Upper lobe of left lung (tissue), 6 donors: ENCODE measurements at places on chromosomes 1 and 21.

DNA sequence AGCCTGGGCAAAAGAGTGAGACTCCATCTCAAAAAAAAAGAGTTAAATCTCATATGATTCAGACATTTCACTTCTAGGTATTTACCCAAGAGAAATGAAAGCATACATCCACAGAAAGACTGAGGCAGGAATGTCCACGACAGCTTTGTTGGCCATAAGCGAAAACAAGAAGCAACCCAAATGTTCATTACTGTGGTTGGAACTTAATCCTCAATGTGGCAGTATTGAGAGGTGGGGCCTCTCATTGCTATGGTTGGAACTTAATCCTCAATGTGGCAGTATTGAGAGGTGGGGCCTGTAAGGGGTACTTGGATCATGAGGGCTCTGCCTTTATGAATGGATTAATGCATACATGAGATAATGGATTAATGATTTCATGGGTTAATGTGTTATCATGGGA lies 15.2 kb downstream of the C21orf58 start:
- no peak for DNase-seq

GRCh38 chr1:115654125-115654524 lies 12.4 kb downstream of the VANGL1 start:
- DNase-seq, result no peak

- no peak for DNase-seq
Measured at GRCh38 chr1:70745199-70745598, 302.4 kb downstream of the PTGER3 start.

DNA sequence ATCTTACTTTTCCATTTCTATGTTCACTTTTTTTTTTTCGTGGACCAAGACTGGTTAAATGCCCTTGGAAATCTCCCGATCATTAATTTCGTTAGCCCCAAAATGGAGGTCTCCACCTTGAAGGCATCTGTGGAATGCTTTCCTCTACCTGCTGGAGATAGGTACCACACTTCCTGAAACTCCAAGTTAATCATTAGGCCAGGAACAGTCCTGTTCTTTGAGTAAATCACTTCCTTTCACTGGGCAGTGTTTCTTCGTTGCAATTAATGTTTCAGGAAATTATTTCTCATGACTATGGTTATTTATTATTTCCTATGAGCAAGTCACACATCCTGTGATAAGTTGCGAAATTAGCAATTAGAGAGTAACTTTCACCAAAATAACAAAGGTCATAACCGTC lies 225.2 kb upstream of the LYPLAL1 start:
- no peak for DNase-seq

DNA sequence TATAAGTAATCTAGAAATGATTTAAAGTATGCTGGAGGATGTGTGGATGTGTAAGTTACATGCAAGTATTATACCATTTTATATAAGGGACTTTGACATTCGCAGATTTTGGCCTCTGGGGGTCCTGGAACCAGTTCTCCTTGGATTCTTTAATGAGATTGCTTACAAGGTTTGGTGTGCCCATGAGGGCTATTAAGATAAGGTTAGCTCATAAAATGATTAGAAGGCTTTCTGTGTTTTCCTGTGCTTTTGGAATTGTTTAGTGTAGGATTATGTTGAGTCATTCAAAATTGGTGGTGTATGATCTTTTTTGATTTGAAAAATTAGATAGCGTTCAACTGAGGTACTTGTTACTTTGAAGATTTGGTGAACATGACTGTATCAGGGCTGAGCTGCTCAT lies 5.6 kb downstream of the USP25 start:
- no peak for DNase-seq

GRCh38 chr1:159921251-159921650 lies 4.1 kb downstream of the TAGLN2 start:
- DNase-seq, result no peak

GRCh38 chr1:233582439-233582838 lies 31.5 kb upstream of the KCNK1 start:
- DNase-seq, result no peak

DNA sequence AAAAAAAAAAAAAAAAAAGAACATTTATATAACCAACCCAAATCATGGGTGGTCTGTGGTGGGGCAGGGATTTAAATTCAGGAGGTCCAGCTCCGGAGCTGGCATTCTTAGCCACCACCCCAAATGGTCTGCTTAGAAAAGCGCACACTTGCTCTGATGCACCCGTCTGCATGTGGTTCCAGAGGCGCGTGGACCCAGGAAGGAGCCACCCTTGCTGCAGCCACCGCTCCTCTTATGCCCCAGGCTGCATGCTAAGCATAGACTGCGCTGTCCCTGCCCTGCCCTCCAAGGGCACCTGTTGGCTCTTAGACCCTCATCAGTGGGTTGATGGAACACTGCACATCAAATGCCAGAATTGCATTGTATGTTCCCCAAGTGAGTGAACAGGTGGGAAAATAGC lies 41.4 kb downstream of the ATP5PO start:
- DNase-seq, result no peak

- no peak for DNase-seq
Measured at GRCh38 chr1:33268457-33268856, 12.2 kb downstream of the ZNF362 start.

DNA sequence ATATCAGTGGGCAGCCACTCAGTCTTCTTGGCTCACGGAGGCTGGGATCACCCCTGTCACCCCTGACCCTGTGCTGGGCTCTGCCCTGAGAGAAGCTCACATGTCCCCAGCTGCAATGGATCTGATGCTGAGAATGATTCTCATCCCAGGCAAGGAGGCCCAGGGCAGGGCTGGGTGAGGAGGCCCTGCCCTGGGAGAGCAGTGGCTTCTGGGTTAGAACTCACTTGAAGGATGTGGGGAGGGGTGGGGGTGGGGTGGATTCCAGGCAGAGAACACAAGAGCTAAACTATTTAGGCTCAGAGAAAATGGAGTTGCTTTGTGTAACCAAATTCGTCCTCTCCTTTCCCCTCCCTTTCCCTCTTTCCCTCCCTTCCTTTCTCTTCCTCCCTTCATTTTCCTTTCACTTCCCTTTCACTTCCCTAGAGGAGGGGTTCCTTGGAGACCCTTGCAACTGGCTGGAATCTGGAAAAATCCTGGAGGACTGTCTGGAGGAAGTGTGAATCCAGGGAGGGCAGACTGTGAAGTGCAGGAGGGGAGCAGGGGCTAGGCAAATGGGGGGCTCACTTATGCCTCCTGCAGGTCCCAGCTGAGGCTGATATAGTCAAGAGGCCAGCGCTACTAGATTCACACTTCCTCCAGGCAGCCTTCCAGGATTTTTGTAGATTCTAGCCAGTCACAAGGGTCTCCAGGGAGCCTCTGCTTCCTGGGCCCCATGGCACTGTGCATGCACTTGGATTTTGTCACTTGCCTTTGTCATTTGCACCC lies 47.0 kb downstream of the IGSF21 start:
- no peak for DNase-seq

GRCh38 chr1:38944547-38944946 lies 2.9 kb upstream of the RHBDL2 start:
- DNase-seq, result no peak
